ENCODE measurements at places on chromosomes 11 and 22.

DNA sequence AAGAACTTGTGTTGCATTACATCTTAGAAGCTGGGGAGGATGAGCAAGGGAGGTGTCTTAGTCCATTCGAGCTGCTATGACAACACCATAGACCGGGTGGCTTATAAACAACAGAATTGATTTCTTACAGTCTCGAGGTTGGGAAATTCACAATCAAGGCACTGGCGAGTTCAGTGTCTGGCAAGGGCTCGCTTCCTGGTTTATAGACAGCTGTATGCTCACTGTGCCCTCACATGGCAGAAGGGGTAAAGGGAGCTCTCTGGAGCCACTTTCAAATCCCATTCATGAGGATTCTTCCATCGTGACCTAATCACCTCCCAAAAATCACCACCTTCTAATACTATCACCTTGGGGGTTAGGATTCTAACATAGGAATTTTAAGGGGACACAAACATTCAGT is 150.0 kb upstream of the NECTIN1 start:
- no peak for DNase-seq

DNA sequence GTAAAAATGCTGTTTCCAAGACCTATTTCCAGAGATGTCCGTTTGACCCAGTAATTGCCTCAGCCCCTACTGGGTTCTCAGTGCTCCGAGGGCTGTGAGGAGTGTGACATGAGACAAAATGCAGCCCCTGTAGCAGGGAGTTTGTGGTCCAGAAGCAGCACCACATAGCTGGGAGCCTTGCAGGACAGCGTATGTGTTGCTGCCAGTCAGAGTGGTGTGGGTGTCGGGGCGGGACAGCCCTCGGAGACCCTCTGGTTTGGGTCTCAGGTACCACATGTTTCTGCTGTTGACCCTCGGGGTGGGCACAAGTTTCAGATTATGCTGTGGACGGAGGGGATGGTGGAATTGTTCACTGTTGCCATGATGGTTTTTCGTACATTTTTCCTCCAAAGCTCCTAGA is 17.2 kb downstream of the TBC1D22A start:
- DNase-seq, result no peak

DNA sequence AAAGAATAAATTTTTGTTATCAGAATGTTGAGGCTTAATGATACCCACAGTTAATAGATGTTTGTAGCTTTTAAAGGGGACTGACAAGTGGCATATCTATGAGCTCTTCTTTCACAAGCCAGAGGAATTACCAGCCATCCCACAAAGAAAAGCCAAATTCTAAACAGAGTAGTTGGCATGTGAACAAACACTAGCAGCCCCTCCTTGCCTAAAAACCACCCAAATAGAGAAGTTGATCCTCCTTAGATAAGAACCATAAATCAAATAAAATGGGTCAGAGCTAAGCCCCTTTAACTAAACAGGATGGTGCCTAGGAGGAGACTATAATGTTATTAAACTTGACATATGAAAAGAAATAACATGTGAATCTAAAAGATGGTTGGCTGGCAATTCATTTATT is 11.4 kb downstream of the LPXN start:
- DNase-seq, result no peak

DNA sequence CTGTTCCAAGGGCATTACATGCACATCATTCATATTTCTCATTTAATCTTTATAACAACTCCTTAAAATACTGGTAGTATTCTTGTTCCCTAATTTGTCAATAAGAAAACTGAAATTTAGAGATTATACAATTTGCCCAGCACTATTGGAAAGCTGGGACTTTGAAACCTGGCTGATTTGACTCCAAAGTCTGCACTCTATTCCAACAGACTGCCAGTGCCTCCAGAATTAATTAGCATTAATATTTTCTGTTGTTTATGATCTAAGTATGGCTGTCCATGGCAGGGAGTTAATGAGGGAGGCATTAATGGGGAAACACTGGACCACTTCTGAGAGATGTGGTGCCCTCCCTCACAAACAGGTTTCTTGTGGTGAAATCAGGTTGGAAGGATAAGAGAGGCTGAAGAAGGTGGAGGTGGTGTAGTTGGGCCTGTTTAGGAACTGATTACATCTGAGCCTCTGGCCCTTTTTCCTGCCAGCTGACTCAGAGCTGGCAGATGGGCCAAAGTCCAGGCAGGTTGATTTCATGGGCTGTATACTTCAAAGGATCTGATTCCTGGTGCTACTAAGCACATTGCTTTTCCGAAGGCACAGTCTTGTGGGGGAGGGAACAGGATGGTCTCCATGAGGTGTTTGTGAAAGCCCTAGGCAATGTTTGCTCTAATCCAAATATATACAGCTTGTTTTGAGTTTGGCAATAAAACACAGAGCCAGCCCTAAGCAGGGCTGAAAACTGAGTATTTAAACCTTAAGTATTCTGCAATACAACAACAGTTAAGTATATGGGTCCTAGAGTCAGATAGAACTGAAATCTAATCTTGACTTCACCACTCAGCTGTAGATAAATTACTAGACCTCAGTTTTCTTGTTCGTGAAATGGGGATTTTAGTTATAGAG is 21.0 kb upstream of the RAB30 start:
- no peak for DNase-seq

- DNase-seq, result no peak
Observed at GRCh38 chr11:105004021-105004420, 18.9 kb downstream of the CASP5 start.
